Endothelial cell of umbilical vein (primary cell): ENCODE measurements at places on chromosomes 2 and 18.

DNA sequence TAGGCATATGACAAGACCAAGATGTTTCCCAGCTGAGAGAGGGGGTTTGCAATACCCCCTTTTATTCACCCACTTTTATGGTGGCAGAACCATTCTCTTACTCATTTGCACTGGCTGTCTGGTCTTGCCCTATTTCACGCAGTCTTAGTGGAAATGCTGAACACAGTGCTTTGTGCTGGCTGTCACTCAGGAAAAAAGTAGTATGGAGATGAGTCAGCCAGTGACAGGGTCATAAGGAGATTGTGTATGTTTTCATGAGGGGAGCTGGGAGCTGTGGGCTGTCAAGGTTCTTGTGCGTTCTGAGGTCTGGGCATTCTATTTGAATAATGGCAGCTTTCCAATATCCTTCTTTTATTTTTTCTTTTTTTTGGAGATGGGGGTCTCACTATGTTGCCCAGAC lies 10.9 kb upstream of the CNRIP1 start:
- peak; percentile 40 for DNase-seq

DNA sequence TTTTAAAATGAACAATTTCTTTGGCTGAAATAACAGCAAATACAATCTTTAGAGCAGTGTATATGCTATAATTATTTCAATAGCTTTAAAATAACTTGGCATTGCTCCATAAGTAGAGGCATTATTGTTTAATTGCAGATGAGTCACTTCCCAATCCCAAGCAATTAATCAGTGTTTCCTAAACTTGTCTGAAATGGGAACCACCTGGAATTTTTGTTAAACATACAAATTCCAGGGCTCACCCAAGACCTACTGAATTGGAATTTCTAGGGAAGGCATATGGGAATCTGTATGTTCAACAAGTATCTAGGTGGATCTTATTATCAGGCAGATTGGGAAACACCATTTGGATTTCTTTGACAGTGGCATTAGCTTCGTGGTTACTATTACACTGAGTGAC lies 27.1 kb upstream of the FMNL2 start:
- peak; percentile 73 for DNase-seq

DNA sequence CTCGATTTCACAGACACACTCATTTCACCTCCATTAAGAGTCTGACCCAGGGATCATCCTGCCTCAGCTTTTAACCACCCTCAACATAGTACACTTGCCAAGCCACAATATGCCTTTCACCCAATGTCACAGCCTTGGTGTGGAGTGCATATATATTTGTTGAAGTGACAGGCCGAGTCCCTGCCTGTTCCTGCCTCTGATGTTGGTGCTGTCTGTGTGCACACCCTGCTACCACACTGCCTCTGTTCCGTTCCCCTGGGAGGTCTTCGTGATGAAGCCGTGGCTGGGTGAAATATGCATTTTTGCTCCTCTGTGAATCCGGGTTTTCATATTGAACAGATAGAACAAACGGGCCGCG lies 90.3 kb downstream of the RNF144A start:
- no peak for DNase-seq

DNA sequence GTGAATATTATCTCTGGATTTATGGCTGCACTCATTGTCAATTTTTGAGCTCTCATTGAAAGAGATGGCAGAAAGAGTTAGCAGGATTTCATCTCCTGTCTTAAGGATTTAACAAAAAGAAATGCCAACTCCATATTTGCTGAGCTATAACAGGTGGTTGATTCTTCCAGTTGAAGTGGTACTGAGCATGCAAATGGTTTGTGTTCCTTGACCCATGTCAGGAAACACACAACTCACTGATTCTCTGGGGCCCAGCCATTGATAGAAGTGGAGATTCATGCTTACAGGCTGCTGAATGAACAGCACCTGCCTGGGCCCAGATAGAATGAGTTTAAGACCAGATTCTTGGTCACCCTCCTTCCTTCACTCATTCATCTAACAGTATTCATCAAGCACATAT lies 128.8 kb downstream of the CERS6 start:
- no peak for DNase-seq

DNA sequence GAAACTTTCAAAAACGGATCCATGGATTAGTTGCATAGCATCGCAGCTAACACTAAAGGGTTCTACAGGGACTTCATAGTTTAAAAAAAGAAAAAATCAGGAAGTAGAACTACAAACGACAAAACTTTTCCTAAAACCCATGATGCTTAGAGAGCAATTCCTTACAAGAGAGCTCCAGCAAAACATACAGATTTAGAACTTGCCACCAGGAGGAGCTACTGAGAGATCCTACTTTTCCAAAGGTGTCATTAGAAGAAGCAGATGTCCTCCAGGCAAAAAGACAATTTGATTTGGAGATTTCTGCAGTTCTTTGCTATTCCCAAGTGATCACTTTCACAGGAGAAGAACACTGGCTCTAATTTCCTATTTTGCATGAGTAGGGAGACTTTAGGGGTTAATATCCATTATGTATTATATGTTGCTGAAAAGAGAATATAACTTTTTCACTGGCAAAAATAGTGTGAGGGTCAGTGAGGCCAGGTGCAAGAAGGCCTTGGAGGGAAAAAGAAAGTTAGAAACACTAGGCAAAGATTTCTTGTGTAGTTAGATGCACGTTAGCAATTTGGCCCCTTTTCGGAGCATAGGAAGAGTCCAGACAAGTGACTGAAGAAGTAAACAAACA lies 436.2 kb downstream of the SUCLG1 start:
- DNase-seq, result peak; percentile 22
